ENCODE measurements at places on chromosomes 1 and 21. TPM values are rescaled to one million over a fixed set of nuclear protein-coding genes. Genes with fewer than 3 reads are reported as not detected.

GRCh38 chr1:31818206-31818605 lies 2.4 kb upstream of the SPOCD1 start:
- H3K27ac ChIP-seq = no peak overlapping the region
- DNase-seq = no peak
- no peaks in the 10 kb centered on the region for H3K36me3 ChIP-seq
- H3K4me3 ChIP-seq = no peak overlapping the region
- no peaks in the 10 kb centered on the region for H3K27me3 ChIP-seq

DNA sequence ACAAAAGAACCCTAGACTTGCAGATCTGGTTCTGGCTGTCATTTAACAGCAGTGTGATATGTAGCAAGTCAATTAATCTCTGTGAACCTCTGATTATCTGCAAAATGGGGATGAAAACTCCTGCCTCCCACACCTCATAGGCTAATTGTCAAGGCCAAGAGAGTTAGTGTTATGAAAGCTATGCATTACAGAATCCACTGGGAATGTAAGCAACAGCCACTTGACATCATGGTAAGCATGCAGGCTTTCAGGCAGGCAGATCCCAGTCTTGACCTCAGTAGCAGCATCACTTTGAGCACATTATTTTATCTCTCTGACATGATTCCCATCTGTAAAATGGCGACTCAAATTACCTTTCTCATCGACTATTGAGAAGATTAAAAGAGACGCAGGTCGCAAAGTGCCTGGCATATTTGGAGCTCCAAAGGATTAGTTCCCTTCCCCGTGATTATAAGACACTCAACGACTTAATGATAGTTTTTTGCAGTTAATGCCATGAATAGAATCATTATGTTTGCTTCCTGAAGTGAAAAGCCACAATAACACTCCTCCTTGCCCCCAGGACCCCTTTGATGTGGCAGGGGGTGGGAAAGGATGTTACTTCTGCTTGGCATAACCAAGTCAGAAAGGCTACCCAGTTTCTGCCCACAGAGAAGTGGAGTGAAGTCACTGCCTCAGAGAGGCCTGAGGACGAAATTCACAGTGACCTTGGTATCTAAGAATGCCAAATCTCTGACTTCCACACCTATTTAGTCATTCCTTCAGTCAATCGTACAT lies 273.0 kb upstream of the NFIA start:
- H3K36me3 ChIP-seq = no peaks in the 10 kb centered on the region
- H3K4me3 ChIP-seq = no peak overlapping the region
- no peak for DNase-seq
- no peaks in the 10 kb centered on the region for H3K4me1 ChIP-seq
- no peaks in the 10 kb centered on the region for H3K27me3 ChIP-seq

- DNase-seq = no peak
- no peaks in the 10 kb centered on the region for H3K36me3 ChIP-seq
- H3K27ac ChIP-seq = no peak overlapping the region
- no peaks in the 10 kb centered on the region for H3K27me3 ChIP-seq
Measured at GRCh38 chr1:89962024-89962741, 32.7 kb upstream of the ZNF326 start.

DNA sequence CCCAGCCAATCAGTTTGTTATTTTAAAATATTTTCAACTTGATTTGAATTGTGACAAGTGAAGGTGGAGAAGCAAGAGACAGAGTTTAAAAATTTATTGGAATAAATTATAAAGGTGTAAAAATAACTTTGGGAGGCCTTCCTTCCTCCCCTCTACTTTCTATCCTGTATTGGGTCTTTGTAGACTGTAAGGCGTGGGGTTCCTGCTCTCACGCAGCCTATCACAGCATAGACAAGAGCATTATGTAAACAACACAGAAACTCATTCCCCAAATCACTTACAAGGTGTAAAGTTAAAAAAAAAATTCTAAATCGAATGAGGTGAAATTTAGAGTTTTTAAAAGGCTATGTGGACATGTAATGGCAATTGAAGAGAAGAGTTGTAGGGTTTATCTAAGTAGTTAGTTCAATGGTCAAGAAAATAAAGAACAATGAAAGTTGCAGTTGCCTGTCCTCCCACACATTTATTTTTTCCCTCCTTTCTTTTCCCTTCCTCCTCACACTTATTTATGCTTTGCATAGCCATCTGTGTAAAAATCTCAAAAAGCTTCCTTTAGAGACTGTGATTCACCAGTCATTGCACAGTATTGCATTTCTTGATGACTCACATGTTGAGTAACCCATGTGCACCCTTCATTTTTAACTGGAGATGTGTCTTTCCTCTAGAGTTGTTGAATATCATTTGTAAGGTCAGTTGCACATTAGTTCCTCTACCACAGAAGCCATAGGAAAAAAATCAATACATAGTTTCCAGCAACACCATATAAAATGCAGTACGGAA lies 242.2 kb downstream of the PTPRC start:
- no peak for DNase-seq
- H3K27me3 ChIP-seq = no peaks in the 10 kb centered on the region
- peaks cover 2% of the 10 kb centered on the region for H3K4me1 ChIP-seq
- peaks cover 28% of the 10 kb centered on the region for H3K36me3 ChIP-seq
- no peak overlapping the region for H3K4me3 ChIP-seq
- no peak overlapping the region for H3K27ac ChIP-seq

GRCh38 chr1:15184436-15185241 lies 31.1 kb downstream of the TMEM51 start:
- peaks cover 26% of the 10 kb centered on the region for H3K27me3 ChIP-seq
- no peak overlapping the region for H3K27ac ChIP-seq
- no peak for DNase-seq
- H3K4me3 ChIP-seq = no peak overlapping the region
- H3K36me3 ChIP-seq = no peaks in the 10 kb centered on the region

OR10Z1 gene
- not detected for total RNA-seq

SYT6 gene
- total RNA-seq = not detected

DNA sequence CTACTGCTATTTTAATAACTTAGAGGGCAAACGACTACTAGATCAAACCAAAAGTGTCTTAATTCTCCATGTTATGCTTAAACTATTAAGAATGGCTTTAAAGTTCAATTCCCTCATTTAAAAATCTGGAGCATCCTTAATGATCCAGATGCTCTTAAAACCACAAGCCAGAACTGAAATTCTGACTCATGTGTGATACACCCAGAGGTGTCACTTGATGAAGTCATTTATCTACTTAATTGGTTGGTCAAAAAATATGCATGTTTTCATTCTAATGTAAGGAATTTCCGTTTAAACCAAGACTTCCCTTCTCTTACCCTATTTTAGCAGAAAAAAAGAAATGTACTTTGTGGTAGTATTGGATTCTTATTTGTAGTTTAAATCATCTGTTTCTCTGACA lies 1261.2 kb upstream of the B3GALT2 start:
- no peaks in the 10 kb centered on the region for H3K36me3 ChIP-seq
- H3K27me3 ChIP-seq = peaks cover 1% of the 10 kb centered on the region
- no peak for DNase-seq
- no peak overlapping the region for H3K27ac ChIP-seq

- H3K27me3 ChIP-seq = no peaks in the 10 kb centered on the region
- no peak for DNase-seq
- H3K4me1 ChIP-seq = no peaks in the 10 kb centered on the region
- H3K4me3 ChIP-seq = no peak overlapping the region
- no peaks in the 10 kb centered on the region for H3K36me3 ChIP-seq
Measured at GRCh38 chr1:233656687-233657086, 42.8 kb downstream of the KCNK1 start.

GRCh38 chr1:1161683-1162079 lies 12.0 kb upstream of the TTLL10 start:
- H3K36me3 ChIP-seq = no peaks in the 10 kb centered on the region
- DNase-seq = no peak
- no peak overlapping the region for H3K27ac ChIP-seq

CD53 gene
- total RNA-seq = 313 TPM

CFAP141 gene
- not detected for total RNA-seq

- no peak for DNase-seq
- no peak overlapping the region for H3K27ac ChIP-seq
- peaks cover 4% of the 10 kb centered on the region for H3K27me3 ChIP-seq
- no peak overlapping the region for H3K4me3 ChIP-seq
- H3K4me1 ChIP-seq = no peaks in the 10 kb centered on the region
Measured at GRCh38 chr1:29444782-29445729, 208.7 kb downstream of the PTPRU start.

SLAMF8 gene
- 0.36 TPM for total RNA-seq

PRKAA2 gene
- total RNA-seq = not detected

- H3K36me3 ChIP-seq = peaks cover 13% of the 10 kb centered on the region
- DNase-seq = no peak
- no peak overlapping the region for H3K27ac ChIP-seq
- H3K4me1 ChIP-seq = no peaks in the 10 kb centered on the region
- no peak overlapping the region for H3K4me3 ChIP-seq
- H3K27me3 ChIP-seq = peaks cover 43% of the 10 kb centered on the region
Measured at GRCh38 chr1:203104789-203105390, 19.1 kb upstream of the MYOG start.

GRCh38 chr1:181250038-181250437 lies 161.5 kb downstream of the IER5 start:
- H3K36me3 ChIP-seq = peaks cover 17% of the 10 kb centered on the region
- H3K4me1 ChIP-seq = no peaks in the 10 kb centered on the region
- no peak overlapping the region for H3K4me3 ChIP-seq
- no peak overlapping the region for H3K27ac ChIP-seq
- no peaks in the 10 kb centered on the region for H3K27me3 ChIP-seq
- DNase-seq = no peak

DNA sequence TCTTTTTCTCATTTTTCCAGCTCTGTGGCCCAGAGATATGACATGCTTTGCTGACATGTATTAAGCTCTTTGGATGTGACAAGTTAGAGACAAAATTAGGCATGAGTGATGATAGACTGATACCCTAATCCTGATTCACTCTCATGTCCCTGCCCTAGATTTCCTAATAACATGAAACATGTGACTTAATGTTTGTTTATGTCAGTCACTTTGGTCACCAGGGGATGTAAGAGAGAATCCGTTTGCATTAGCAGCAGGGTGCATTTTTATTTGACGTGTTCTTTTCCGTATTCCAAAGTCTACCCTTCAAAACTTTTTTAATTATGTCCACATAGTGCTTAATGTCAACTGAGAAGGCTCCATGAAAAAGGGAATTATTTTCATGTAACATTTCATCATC lies 192.4 kb downstream of the HMCN1 start:
- peaks cover 5% of the 10 kb centered on the region for H3K27me3 ChIP-seq
- no peak overlapping the region for H3K27ac ChIP-seq
- H3K4me3 ChIP-seq = no peak overlapping the region
- no peaks in the 10 kb centered on the region for H3K36me3 ChIP-seq

GRCh38 chr1:54378157-54378873 lies 27.9 kb downstream of the SSBP3 start:
- H3K27me3 ChIP-seq = no peaks in the 10 kb centered on the region
- DNase-seq = no peak
- peaks cover 91% of the 10 kb centered on the region for H3K4me1 ChIP-seq
- H3K36me3 ChIP-seq = no peaks in the 10 kb centered on the region

DNA sequence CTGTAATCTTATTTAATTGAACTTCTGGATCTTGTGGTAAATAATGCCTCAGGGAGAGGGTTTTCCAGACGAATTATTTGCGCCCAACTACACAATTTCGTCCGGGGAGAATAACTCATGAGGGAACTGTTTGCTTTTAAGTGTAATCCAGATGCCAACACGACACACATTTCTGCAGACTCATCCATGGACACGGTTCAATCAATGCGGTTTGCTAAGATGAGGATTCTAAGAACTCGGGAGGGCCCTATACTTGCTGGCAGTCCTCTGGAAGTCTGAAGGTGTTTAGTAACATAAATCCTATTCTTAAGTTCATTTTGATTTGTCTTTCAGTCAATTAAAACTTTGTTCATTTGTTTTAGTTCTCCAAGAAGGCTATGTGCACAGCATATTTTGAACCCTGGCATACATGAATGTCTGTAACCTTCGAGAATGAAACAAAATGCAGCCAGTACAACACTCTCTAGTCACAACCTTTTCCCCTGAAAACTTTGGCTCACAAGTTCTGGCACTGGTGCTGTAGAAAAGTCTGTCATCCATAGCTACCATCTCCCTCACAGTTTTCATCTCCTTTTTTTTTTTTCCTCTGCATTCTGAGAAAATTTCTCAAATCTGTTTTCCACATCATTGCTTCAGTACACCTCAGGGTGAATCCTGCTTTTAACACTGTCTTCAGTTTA lies 38.8 kb downstream of the DIPK1A start:
- H3K4me3 ChIP-seq = no peak overlapping the region
- no peaks in the 10 kb centered on the region for H3K27me3 ChIP-seq
- peaks cover 26% of the 10 kb centered on the region for H3K36me3 ChIP-seq
- peaks cover 25% of the 10 kb centered on the region for H3K4me1 ChIP-seq
- no peak for DNase-seq

DNA sequence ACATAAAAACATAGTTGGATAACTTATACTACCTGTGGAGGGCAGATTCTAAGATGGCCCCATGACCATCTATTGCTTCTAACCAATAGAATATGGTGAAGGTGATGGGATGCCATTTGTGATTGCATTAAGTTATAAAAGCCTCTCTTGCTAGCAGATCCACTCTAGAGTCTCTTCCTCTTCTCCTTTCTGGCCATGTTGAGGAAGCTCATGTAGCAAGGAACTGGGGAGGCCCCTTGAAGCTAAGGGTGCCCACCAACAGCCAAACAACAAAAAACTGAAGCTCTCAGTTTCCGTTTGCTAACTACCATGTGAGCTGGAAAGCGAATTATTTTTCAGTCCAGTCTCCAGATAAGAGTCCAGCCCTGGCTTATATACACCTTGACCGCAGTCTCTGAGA lies 16.0 kb upstream of the AGO1 start:
- H3K4me1 ChIP-seq = no peaks in the 10 kb centered on the region
- no peak for DNase-seq
- no peak overlapping the region for H3K27ac ChIP-seq
- H3K27me3 ChIP-seq = no peaks in the 10 kb centered on the region
- H3K4me3 ChIP-seq = no peak overlapping the region
- no peaks in the 10 kb centered on the region for H3K36me3 ChIP-seq

GRCh38 chr21:26179501-26179900 lies 8.9 kb upstream of the APP start:
- no peaks in the 10 kb centered on the region for H3K4me1 ChIP-seq
- H3K27ac ChIP-seq = no peak overlapping the region
- no peak for DNase-seq

- no peak overlapping the region for H3K27ac ChIP-seq
- DNase-seq = peak; percentile 21
- H3K4me1 ChIP-seq = peaks cover 8% of the 10 kb centered on the region
- peak overlapping the region; percentile 71 for H3K4me3 ChIP-seq
- H3K36me3 ChIP-seq = no peaks in the 10 kb centered on the region
Measured at GRCh38 chr1:26225033-26225831, 8.8 kb upstream of the CEP85 start.

DNA sequence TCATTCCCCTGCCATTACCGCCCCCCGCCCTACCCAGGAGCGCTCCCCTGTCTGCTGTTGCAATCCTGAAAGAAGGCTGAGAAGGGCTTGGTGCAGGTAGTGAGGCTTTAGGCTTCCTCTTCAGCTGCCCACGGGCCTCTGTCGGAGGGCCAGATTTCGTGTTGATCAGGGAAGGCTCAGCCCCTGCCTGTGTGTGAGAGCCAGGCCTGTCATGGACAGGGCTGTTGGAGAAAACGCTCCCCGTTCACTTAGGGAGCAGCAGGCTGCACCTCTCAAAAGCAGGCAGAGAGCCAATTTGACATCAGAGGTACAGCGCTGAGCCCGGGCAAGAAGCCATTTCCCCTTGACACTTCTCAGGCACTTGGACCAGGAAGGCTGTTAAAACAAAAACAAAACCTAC lies 19.0 kb downstream of the TEX35 start:
- H3K27ac ChIP-seq = no peak overlapping the region
- no peak for DNase-seq
- peaks cover 6% of the 10 kb centered on the region for H3K4me1 ChIP-seq
- peaks cover 1% of the 10 kb centered on the region for H3K27me3 ChIP-seq
- H3K4me3 ChIP-seq = no peak overlapping the region
- no peaks in the 10 kb centered on the region for H3K36me3 ChIP-seq

All from naive thymus-derived CD8-positive, alpha-beta T cell (primary cell).